ENCODE measurements at places on chromosomes 4 and X.

GRCh38 chr4:1470816-1471442 is 64.7 kb upstream of the NKX1-1 start:
- no peak for DNase-seq

DNA sequence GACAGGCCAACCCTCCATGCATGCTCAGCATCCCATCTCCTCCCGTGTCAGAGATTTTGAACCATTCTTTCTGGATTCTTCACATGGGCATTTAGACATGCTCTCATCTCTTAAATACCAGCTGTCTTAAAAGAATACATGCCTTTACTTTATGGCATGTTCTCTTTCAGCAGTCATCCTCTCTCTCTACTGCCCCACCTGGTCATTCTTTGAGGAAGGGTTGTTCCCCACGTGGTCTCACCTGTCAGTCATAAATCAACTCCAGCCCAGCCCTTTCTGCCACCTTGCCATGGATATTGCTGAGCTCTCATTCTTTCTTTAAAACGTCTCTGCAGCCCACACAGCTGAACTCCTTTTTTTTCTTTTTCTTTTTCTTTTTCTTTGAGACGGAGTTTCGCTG is 111.3 kb downstream of the ARHGAP10 start:
- DNase-seq: peak; percentile 25

- DNase-seq: no peak
Observed at GRCh38 chrX:140360284-140360683, 144.6 kb downstream of the SOX3 start.

DNA sequence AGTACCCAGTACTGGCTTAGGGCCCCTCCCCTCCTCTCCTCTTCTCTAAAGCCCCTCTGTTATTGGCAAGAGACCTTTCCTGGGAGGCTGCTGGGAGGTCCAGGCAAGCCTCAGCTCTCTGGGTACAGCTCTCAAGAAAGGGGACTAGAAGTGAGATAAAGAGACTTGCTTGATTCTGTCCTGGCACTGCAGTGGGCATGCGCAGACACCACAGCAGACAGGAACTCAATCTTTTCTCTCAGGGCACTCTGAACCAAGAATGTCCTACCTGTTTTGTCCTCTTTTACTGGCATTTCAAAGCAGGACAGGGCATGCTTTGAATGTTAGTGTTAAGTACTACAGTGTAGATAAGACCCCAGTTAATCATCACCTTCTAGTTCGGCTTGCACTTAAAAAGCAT is 74.9 kb downstream of the NYX start:
- DNase-seq: no peak

DNA sequence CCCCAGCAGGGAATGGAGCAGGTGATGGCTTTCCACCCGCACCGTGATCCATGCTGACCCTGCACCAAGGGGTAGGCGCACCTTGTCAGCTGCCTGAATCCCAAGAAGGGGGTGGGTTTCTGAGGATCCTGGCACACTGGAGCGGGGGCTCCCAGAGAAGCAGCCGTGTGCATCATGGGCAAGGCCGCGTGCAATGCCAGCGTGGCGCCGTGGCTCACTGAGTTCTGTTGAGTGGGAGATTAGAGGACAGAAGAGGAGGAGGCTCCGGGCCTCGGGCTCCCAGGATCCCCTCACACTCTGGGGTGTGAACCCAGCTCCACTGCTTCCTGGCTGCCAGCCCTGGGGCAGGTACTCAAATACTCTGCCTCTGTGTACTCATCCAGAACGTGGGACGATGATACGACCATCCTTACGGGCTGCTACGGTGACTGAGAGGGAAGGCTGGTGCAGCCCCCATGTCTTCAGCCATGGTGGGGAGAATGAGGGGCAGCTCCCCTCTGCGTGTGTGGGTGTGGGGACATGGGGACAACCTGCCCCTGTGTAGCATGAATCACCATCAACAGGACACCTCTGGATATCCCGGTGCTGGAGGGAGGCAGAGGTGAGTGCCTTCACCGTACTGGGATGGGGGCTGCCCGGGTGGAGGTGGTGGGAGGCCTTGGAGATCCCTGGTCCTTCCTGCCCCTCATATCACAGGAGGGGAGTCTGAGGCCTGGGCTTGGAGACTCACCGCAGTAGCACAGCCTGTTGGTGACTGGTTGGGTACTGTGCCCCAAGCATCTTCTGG is 52.6 kb downstream of the CPZ start:
- no peak for DNase-seq
